ENCODE measurements at places on chromosomes 2 and 18. TPM values are rescaled to one million over a fixed set of nuclear protein-coding genes. Genes with fewer than 3 reads are reported as not detected.

The VWC2L gene
- total RNA-seq, result not detected

The FKBP7 gene
- 9.1 TPM for total RNA-seq

The HAAO gene
- total RNA-seq, result 20.9 TPM

The ATP6V1C2 gene
- total RNA-seq, result 0.26 TPM

The LYPD6B gene
- total RNA-seq, result 98.5 TPM

The L3MBTL4 gene
- 16.1 TPM for total RNA-seq

The FEV gene
- not detected for total RNA-seq

The SNED1 gene
- total RNA-seq, result 40.9 TPM

The TCF23 gene
- 0.12 TPM for total RNA-seq

The DARS1 gene
- 44.6 TPM for total RNA-seq

The NIF3L1 gene
- 16.9 TPM for total RNA-seq

The KIF5C gene
- 3.5 TPM for total RNA-seq

The FIGN gene
- 5.9 TPM for total RNA-seq
